ENCODE measurements at places on chromosomes 2 and 18.

- DNase-seq = no peak
Measured at GRCh38 chr18:79853993-79854364, 56.2 kb downstream of the KCNG2 start.

DNA sequence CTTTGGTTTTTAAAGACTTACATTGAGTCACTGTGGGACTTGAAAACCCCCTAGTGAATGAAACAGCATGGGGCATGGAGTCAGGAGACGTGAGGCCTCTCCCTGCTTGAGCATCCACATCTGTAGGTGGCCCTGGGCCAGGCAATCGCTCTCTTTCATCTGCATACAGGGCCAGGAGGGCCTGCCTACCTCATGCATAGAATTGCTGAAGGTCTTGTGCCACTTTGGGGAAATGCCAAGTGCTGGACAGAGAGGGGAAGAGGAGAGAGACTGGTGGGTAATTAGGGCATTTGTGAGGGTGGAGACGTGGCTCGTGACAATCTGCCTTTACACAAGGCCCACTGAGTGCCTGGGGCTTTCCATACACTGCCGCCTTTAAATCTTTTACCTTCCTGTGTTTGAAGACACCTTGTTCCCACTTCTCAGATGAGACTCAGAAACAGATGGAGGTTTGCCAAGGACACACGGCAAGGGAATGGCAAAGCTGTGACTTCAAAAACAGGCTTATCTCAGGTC, 322.2 kb upstream of the HS6ST1 start:
- no peak for DNase-seq

GRCh38 chr2:144753416-144753815, 233.5 kb upstream of the ZEB2 start:
- DNase-seq = peak; percentile 50

GRCh38 chr2:76270096-76270710, 559.5 kb upstream of the GCFC2 start:
- DNase-seq = no peak
